ENCODE measurements at places on chromosomes 3 and 15.

- no peak for DNase-seq
These were observed 86.8 kb downstream of the SAMMSON start for GRCh38 chr3:70086336-70086735.

GRCh38 chr3:172698631-172699030, 12.2 kb downstream of the NCEH1 start:
- DNase-seq: no peak

GRCh38 chr3:149180057-149180573, 41.5 kb downstream of the CP start:
- DNase-seq: no peak

GRCh38 chr3:8733332-8734094, at the start of gene CAV3:
CAV3 (plus strand) TSS chr3:8733802; CDS start chr3:8733877, 75 bp downstream.
- DNase-seq: no peak

DNA sequence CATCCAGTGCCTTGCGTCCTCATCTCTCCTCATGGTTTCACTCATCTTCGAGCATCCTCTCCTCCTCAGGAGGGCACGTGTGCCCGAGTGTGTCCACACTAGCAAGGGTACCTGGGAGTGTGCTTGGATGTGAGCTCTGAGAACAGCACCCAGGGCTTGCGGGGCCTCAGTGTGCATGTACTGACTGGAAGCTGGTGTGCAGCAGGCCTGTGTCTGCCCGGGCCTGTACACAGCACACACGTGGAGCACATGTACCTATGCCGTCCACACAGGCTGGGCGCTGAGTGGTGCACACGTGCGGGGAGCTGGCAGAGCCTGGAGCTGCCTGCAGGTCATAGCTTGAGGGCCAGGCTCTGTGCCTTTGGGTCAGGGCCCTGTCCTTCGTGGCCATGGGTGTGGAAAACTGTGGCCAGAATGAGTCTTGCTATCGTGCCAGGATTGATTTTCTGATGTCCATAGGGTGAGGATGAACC, 34.9 kb downstream of the TSPAN3 start:
- DNase-seq: no peak

DNA sequence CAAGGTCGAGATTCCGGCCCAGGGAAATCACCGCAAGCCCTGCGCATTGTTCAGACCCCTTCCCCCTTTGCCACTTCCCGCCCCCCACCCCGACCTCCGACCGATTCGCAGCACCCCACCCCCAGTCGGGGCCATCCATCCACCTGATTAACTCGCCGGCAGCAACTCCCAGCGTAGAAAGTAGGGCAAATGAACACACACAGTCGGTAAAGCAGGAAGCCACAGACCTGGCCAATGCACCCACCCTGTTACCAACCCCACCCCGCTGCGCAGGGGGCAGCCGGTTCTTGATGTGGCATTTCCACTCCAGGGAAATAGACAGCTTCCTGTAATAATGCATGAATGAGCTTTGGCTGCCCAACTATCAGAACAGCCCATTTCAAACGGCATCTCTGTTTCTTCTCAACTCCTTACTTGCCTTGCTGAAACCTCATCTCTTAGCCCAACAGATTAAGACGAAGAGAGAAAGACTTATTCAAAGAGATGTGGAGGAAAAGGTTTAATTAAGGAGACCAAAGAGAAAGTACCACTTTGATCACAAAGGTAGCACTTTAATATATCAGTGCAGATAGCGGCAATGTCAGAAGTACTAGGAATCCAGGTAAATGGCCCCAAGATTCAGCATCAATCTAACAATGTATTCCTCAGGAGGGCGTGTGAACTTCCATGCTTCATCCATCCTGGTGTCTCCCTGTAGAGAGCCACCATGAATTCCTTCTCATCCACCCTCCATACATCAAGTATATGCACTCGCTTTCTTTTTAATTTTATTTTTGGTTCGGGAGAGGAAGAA, 1.9 kb downstream of the TNIK start:
- DNase-seq: peak; percentile 60

DNA sequence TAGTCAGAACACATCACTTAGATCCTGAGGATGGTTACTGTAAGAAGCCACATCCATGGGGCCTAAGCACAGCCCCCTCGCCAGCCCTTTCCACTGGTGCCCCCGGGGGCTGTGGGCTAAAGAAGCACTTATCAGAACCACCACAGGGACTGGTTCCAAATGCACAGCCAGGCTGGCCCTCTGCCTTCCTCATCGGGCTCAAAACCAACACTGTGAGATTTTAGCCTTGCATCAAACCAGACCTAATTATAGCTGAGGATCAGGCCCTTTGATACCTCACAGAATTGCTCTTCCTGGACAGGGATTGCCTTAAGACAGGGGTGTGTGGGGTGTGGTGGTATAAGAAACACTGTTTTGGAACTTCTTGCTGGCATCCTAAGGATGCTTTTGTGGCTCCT, 23.7 kb downstream of the SRPRB start:
- no peak for DNase-seq

DNA sequence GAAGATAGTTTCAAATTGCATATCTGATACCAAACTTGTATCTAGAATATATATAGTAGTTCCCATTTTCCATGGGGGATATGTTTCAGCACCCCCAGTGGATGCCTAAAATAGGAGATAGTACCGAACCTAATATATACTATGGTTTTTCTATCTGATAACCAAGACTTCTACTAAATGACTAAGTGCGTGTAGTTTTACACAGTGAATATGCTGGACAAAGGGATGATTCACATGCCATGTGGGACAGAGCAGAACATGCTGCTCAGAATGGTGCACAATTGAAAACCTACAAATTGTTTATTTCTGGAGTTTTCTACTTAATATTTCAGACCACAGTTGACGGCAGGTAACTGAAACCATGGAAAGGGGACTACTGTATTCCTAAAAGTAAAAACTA, 73.4 kb upstream of the TP63 start:
- no peak for DNase-seq

GRCh38 chr15:55917881-55918296, 75.5 kb downstream of the NEDD4 start:
- DNase-seq: no peak

DNA sequence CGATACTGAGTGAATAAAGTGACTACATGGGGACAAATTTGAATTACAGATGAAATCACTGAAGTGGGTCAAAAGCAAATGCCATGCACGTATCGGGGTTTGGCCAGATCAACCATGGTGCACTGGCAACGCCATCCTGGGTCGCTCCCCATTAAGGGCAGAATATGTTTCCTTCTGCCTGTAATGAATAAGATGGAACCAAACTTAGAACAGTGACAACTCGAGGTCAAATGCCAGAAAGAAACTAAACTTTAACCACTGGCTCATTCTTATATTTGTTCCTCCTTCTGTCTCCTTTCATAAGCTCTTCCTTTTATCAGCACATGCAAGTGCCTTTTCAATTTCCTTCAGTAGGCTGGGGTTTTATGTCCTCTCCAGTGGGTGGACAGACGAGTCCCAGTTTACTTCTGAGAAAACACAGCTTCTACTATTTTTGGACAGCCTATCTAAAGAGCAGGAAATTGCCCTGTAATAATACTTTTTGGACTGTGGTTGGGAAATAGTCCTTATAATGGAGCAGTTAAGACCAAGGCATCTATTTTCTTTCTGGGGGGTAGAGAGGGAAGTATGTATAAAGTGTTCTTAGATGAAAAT, 61.4 kb downstream of the WHAMM start:
- DNase-seq: no peak

DNA sequence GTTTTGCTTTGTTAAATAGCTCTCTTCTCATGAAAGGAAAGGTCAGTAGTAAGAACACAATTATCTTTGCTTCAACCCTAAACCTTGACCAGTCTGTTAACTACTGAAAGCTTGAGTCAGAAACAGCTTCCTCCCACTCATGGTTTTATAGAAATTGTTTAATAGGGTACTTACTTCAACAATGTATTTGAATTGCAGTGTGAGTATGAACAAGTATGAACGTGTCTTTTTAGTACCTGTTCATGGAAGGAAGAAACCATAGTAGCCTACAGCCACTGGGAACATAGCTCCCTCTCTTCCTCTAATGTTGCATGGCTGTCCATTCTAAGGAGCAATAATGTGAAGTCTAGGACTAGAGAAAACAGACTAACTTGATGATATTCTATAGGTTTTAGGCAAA, 311.0 kb downstream of the MCTP2 start:
- no peak for DNase-seq

GRCh38 chr3:57224856-57225255, 2.7 kb upstream of the APPL1 start:
- DNase-seq: no peak

DNA sequence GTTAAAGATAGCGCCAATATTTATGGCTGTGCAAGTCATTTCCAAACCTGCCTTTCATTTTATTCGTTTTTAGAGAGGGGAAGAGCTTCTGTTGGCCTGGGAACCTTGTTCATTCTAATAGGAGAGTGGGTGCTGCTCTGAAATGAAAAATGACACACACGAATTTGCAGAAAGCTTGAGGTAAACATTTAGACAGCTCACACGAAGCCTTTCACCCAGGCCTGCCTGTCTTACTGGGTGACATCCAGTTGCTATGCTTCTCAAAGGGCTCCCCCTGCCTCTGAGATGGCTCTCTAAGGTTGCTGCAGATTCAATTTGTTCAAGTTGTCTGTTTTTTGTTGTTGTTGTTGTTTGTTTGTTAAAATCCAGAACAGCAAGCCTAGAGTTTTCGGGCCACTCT, 18.2 kb downstream of the PEX5L start:
- peak; percentile 19 for DNase-seq

DNA sequence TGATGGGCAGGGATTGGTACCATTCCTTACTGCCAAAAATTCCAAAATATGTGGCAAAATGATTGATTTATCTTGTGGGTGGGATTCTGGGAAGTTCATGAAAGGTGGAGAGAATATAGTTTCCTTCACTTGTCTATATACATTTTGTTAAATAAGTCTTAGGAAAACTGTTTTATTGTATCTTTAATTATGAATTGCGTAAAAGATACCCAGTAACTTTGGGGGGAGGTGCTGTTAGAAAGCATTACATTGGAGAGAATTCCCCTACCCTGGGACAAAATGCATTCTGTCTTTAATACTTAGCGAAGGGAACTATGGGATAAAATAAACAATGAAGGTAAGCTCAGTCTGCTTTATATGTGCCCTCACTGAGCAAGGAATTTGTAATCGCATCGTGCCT, 4.6 kb downstream of the SETD5 start:
- no peak for DNase-seq

- DNase-seq: no peak
These were observed 250.5 kb downstream of the ADAMTSL3 start for GRCh38 chr15:83904107-83905040.

- DNase-seq: no peak
These were observed 127.2 kb upstream of the IQSEC1 start for GRCh38 chr3:13200465-13200864.

GRCh38 chr3:87268646-87269211, 7.7 kb downstream of the POU1F1 start:
- no peak for DNase-seq

DNA sequence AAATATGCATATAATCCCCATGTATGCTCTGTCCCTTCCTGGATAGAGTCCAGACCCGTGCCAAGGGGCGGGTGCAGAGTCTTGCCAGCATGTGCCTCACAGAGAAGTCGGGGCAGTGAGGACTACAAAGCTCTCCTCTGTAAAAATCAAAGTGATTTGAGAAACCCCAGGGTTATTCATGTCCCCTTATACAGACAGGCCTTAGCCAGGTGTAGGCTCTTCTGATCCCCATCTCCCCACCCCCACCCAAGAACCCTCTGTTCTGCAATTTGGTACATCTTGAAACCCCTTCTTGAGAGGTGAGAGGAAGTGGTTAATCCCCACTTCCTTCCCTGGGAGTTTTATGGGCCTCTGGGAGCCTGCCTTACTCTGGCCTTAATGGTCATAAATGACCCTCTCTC, 24.7 kb downstream of the TRIM71 start:
- DNase-seq: no peak

GRCh38 chr3:133018921-133019320, 19.3 kb upstream of the TMEM108 start:
- no peak for DNase-seq

GRCh38 chr3:102514241-102514640, 79.4 kb downstream of the ZPLD1 start:
- DNase-seq: no peak

GRCh38 chr15:63339006-63339766, 42.5 kb downstream of the CA12 start:
- DNase-seq: no peak

- DNase-seq: no peak
These were observed 753.5 kb downstream of the NAALADL2 start for GRCh38 chr3:175612487-175613196.

DNA sequence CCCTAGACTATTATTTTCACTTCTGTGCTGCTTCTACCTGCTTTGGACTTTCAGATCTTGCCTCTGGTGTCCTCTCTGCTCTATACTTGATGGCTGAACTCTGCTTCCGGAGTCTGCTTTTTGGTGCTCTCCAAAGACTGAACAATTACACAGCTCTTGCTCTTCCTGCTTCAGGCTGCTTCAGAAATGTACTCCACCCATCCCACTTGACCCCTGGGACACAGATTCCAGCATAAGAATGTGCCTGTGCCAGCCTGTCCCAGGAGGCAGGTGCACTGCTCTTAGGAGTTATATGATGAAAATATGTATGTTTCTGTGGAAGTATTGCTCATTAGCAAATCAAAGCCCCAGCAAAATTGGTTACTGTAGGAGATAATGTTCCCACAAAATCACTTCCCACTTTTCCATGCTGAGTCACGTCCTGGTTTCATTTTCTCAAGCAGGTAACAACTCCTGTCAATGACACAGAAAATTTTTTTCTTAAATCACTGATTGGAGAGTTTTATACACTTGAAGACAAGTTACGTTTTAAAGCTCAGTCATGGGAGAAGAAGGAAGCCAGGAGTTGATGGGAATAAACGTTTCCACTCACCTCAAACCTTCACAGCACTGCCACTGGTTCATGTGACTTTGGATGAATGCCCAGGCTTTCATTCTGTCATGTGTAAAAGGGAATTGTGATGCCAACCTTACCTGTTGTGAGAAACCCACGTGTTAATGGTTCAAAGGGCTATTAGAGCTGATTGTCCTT, 239.4 kb upstream of the ZPLD1 start:
- DNase-seq: no peak

GRCh38 chr15:92809880-92810361, 90.2 kb upstream of the CHD2 start:
- DNase-seq: peak; percentile 43

- peak; percentile 34 for DNase-seq
These were observed 17.0 kb downstream of the CHRM5 start for GRCh38 chr15:33985287-33985686.

Data from H7 (cell line).